ENCODE measurements at places on chromosomes 3 and 15.

DNA sequence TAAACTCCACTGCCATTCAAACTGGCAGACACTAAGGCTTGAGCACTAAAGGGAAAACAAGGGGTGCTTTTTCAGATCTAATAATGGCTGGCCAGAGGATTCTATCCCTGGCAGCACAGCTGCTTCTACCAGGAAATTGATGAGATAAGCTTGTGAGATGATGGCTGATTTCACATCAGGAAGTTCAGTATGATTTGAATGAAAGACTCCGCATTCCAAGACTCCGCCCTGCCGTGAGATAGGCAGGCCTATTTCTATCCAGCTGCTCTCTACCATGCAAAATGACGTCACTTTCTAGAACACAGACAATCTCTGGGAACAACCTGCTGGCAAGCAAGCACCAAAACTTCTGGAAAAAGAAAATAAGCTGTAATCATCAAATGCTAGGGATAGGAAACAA, 171.8 kb downstream of the WDR76 start:
- DNase-seq = no peak

- no peak for DNase-seq
Observed at GRCh38 chr3:20316238-20316637, 130.2 kb upstream of the SGO1 start.

DNA sequence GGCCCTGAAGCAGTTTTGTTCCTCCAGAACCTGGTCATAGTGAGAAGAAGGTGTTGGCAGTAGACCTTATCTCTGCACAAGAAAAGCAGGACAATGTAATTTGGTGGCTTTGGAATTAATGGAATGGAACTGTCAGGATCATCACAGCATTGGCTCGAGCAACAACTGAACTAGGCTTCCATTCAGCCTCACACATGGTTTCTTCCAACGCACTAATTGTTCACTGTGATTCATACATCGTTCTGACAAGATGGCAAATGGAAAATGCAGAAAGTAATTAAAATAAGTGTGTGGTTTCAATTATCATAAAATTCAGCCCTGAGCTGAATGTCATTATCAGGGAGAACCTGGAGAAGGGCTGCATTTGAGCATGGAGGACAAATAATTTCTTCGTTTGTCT, 80.6 kb downstream of the MFSD1 start:
- DNase-seq = no peak

GRCh38 chr3:64681827-64682226, 6.0 kb downstream of the ADAMTS9 start:
- DNase-seq = no peak

DNA sequence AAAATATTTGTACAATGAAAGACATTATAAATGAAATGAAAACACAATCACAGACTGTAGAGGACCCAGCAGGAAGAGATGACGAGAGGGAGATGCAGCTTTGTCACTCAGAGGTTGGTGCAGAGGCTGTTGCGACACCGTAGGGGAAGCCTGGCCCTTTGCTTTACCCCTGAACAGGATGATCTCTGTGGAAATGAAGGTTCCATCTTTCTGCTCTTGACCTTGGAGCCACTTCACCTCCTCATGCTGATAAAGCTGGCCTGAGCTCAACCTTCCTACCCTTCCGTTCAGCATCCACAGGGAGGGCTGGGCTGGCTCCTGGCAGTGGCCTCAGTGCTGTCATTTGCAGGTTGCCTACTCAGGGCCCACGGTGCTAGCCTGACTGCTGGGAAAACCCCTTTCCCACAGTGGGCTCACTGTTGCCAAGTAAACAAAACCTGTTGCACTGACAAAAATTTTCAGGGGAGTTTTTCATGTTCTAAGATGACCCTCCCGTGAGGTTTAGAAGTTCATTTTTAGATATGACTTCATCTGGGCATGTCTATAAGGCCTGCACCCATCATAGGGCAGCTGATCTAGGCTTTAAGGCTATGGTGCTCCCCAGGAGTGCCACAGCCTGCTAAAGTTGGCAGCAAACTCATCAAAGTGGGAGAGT, 3.0 kb upstream of the CD80 start:
- DNase-seq = no peak

DNA sequence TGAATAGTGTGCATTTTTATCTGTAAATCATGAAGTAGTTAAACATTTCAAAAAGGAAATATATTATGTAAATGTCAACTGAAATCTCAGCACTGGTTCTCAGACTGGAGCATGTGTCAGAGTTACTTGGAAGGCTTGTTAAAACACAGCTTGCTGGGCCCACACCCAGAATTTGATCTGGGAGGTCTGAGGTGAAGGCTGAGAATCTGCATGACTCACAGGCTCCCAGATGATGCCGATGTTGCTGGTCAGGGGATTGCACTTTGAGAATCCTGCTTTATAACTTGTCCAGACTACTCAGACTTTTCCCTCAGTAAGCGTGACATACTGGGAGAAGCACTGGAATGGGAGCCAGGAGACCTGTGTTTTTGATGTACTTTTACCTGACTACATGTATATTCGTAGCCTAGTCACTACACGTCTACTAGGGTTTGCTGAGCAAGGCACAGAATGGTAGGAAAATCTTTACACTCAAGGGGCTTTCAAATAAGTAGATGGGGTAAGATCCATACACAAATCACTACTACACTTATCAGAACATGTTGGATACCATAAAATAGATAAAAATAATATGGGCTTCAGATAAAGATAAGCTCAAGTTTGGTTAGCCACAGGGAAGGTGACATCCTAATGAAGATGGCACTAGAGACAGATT, 77.1 kb upstream of the MEX3B start:
- no peak for DNase-seq

- no peak for DNase-seq
Observed at GRCh38 chr15:100175406-100176114, 166.2 kb downstream of the ADAMTS17 start.

DNA sequence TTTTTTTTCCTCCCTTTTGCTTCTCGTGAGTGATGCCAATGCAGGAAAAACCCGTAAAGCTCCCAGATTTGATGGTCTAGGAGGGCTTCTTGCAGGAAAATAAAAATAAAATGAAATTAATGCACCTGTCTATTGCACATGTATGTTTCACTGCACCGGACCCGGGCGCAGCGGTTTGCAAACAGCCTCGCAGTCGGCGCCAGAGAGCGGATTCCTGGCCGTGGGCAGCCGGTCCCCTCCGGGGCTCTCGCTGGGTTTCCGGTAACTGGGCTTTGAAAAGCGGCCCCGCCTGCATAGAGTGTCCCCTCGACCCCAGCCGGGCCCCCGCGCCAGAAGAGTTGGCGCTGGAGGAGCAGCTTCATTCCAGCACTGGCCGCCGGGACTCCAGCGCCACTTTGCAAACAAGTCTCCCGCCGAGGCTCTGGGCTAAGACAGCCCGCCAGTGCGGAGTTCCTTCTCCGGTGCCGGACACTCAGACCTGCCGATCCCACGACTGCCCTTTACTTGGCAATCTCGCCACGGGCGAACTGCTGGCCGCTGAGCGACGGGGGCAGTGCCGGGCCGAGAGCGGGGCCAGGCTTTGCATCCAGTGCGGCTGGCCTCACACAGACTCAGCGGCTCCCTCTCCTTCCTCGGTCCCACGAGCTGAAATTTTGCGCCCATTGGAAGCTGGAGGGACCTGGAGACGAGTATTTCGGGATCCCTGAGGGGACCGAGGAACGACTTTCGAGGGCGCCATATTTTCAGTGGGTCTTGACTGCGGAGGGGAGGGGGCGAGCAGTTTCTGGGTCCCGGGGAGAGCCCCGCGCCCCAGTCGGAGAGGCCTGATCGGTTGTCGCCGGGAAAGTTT, 225.9 kb upstream of the C2CD4B start:
- DNase-seq = peak; percentile 60

- DNase-seq = no peak
Observed at GRCh38 chr3:150544041-150544440, 2.3 kb downstream of the SERP1 start.

DNA sequence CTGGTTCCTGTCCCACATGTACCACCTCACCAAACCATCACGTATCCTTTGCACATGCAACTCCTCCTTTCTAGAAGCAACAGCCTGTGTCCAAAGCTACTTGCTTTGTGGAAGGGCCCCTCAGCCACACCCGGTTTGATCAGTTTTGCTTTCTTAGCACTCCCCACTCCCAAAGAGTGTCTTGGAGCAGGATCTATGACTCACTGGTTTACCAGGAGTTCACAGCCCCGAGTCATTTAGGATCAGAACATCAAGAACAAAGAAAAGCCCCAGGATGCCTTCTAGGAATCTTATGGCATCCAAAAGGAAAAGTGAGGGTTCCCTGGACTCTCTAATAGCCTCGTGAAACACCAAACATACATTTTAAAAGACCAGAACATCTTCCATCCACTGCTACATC, 50.7 kb upstream of the IGF1R start:
- no peak for DNase-seq

DNA sequence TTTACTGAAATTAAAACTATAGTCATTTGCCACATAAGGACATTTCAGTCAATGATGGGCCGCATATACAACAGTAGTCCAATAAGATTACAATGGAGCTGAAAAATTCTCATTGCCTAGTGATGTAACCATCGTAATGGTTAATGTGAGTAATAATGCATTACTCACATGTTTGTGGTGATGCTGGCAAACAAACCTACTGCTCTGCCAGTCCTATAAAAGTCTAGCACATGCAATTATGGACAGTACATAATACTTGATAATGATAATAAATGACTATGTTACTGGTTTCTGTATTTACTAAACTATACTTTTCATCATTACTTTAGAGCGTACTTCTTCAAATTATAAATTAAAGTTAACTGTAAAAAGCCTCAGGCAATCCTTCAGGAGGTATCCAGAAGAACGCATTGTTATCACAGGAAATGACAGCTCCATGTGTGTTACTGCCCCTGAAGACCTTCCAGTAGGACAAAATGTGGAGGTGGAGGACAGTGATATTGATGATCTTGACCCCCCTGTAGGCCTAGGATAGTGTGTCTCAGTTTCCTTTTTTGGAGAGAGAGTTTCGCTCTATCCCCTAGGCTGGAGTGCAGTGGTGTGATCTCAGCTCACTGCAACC, 102.7 kb downstream of the ATP1B3 start:
- no peak for DNase-seq

DNA sequence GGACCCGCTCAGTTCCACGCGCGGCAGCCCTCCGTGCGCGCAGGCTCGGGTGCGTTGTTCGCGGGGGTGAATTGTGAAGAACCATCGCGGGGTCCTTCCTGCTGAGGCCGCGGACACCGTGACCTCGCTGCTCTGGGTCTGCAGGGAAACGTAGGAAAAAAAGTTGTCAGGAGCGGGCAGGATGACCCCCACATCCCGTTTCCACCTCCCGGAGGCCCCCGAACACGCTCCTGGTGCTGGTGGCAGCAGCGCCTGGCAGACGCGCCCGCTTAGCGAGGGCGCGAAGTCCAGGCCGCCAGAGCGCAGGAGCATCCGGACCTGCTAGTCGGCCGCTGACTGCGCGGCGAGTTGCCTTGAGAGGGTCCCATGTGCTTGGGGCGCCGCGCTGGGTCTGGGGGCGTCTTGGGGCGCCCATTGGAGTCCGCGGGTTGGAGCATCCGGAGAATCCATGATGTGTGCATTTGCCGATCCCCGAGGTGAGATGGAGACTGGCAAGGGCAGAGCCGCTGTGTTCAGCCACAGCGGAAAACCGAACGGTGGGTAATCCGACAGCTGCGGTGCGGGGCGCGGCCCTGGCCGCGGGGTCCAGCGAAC, 520 bp downstream of the GREM1 start:
- DNase-seq = no peak

DNA sequence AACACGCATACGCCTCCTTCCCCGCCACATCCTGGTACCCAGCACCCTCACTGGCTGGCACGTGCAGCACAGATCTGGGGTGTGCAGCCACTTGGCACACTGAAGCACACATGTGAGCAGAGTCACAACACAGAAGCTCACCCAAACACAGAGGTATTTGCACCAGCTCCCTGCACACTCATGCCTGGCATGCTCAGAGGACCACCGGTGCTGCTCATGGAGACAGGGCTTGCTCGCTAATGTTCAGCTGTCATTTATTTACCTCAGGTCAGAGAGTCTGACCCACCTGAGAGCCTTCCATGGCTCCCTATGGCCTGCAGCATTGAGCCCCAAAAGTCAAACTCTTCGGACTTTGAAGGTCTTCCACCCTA, 70.4 kb downstream of the ADAMTS7 start:
- peak; percentile 42 for DNase-seq

DNA sequence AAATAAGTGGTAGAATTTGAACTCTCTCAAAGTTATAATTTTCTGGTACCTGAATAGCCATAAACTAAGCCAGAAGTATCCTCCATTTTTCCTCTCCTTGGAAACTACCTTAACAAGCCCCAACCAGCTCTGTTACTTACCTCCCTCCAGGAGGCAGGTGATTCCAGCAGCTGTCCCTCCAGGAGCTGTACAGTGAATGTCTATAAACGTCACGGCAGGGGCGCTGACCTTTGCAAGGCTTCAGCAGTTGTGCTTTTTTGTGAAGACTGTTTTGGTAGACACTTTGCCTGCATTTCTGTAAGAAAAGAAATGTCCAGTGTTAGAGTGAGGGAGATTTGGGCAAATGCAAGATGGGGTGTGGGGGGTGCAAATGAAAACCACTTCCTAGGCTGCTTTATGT, 67.2 kb downstream of the LEO1 start:
- no peak for DNase-seq

All from Karpas-422 (cell line).